Large intestine (tissue), 12 donors: ENCODE measurements at places on chromosomes 3 and 15.
A peak's percentile ranks its signal among the peaks of the same experiment; 100 is the strongest.

- no peak for DNase-seq
These were observed 45.0 kb upstream of the SACM1L start for GRCh38 chr3:45644063-45644790.

GRCh38 chr3:109073116-109073515 lies 44.8 kb downstream of the MORC1 start:
- no peak for DNase-seq

GRCh38 chr15:71611553-71612396 lies 198.6 kb upstream of the NR2E3 start:
- DNase-seq, result no peak

GRCh38 chr3:150140614-150141321 lies 170.1 kb upstream of the PFN2 start:
- no peak for DNase-seq

GRCh38 chr3:2847062-2847841 lies 262.9 kb downstream of the IL5RA start:
- peak; percentile 38 for DNase-seq

DNA sequence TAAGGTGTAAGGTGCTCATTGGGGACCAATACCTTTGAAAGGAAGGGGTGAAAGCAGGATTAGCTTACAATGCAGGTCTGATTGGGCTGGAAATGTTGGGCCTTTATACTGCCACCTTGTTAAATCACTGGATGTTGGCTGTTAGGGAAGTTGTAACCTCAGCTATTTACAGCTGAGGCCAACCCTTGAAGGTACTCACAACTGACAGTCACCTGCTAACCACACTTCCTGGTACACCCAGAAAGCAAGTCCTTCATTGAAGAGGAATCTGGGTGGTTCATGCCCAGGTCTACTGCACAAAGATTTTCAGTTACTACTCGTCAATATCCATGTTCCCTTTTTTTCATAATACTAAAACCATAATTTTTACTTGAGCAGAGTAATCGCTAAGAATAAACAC lies 65.4 kb upstream of the CLDN18 start:
- DNase-seq, result no peak

- DNase-seq, result no peak
These were observed 40.7 kb upstream of the MAP3K13 start for GRCh38 chr3:185322101-185322719.

DNA sequence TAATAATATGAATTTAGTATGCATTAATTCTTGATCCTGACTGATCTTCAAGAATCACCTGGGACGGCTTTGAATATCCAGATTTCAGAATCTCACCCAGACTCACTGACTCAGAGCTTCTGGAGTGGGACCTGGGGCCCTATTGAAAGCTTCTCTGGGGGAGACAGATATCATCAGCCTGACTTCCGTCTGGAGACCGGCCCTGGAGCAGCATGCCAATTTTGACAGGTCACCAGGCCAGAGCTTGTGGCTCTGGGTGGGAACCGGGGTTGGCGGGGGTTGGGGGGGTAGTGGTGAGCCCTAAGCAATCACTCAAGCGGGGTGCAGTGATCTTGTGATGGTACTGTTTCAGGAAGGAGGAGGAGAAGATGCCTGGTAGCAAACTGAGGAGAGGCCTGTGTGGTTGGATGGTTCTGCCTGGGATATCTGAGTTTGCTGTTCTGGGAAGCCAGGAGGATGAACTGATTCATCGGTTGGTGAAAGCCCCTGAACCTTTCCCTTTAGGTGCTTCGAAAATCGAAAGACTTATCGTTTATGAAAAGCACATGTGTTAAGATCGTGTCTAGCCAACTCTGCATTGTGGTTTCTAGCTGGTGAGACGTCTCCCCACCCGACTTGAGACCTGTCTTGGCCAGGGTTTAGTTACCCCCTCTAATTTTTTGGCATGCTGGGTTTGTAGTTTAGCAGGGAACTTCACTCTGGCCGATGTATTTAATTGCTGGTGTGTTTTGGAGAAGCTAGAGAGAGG lies 263.9 kb upstream of the C2CD4B start:
- DNase-seq, result no peak

DNA sequence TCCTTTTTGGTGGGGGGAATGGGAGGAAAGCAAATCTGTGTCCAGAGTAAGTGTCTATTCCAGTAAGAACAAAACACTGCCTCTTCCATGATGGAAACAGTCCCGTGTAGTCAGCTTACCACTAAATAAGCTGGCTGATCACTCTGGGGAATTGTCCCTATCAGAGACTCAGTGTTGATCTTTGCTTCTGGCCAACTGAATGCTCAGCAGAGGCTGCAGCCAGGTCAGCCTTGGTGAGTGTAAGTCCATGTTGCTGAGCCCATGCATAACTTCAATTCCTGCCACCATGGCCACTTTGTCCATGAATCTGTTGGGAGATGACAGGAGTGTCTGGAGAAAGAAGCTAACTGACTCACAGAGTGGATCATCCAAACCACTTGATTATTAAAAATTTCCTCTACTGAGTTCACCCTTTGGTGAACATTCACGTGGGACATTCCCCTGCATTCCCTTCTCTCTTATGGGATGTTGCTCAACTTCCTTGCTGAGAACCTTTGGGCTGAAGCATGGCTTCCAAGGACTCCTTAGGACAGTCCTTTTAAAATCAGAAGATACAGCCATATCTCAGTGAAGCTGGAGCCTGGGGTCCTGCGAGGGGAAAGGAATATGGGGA lies 33.9 kb upstream of the XCR1 start:
- no peak for DNase-seq

DNA sequence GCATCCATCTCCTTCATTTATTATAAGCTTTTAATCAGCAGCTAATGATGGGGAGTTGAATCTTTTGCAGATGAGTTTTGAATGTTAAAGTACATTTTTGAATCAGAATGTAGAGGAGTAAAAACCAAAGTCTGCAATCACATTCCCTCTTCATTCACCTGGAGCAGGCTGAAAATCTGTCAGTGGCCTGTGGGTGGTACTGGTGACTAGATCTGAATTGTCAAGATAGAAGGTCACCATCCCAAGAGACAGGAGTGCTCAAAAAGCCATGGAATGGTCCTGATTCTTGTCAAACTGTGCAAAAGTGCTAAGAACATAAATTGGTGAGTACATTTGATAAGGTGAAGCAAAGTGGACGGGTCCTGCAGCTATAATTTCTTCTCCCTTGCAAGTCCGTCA lies 881.3 kb upstream of the NR2F2 start:
- DNase-seq, result no peak

DNA sequence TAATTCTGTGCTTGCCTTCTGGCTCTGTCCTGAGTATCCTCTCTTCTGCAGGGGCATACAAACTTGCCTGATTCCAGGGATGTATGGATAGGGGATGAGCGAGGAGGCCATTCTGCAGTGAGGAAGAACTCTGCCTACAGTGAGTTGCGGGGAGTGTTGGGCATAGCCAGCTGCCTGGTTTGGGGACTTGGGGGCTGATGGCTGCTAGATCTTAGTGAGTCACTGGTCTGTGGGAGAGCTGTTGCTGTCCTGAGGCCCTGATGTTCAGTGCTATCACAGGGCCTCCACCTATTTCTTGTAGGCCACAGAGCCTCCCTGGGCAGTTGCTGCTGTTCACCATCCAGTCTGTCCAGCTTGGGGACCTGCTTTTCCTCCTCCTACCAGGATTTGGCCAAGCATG lies 20.3 kb downstream of the CDAN1 start:
- no peak for DNase-seq

GRCh38 chr3:180184816-180185215 lies 148.1 kb upstream of the PEX5L start:
- no peak for DNase-seq

GRCh38 chr15:88454867-88455810 lies 12.0 kb downstream of the MRPL46 start:
- DNase-seq, result peak; percentile 63

DNA sequence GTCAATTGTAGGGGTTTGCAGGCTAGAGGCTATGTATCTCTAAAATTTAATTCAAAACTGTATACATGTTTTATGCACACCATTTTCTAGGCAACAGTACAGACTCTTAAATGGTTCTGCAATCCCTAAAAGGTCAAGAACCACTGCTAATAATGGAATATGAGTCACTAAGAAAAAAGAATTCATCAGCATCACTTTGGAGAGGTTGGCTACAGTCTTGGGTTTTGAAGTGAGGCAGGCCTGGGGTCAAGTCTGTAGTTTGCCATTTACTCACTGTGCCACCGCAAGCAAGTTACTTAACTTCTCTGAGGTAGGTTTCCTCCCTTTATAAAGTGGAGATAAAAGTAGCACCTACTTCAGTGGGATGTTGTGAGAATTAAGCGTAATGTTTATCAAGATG lies 33.7 kb downstream of the THRB start:
- no peak for DNase-seq

GRCh38 chr3:178975320-178975719 lies 96.3 kb downstream of the ZMAT3 start:
- no peak for DNase-seq

GRCh38 chr3:122628567-122628966 lies 51.1 kb downstream of the PARP15 start:
- DNase-seq, result no peak
